ENCODE measurements at places on chromosomes 12 and 14.
A peak's percentile ranks its signal among the peaks of the same experiment; 100 is the strongest.

GRCh38 chr12:2510045-2510444, 284.7 kb upstream of the FKBP4 start:
- DNase-seq: no peak

DNA sequence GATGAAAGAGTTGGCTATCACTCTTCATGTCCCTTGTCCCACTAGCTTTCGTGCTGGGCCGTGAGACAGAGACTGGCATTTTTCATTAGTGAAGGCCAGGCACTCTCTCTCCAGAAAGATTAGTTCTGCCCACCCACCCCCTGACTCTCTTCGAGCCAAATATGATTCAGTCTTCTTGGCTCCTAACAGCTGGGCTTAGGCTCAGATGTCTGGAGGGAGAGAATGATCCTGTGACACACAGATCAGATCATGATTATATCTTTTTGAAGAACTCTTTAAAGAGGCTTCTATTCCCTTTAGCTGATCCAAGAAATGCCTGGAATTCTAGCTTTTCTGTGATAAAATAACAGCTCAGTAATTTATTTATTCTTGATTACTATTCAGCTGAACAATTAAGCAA, 5.2 kb upstream of the GNG2 start:
- no peak for DNase-seq

DNA sequence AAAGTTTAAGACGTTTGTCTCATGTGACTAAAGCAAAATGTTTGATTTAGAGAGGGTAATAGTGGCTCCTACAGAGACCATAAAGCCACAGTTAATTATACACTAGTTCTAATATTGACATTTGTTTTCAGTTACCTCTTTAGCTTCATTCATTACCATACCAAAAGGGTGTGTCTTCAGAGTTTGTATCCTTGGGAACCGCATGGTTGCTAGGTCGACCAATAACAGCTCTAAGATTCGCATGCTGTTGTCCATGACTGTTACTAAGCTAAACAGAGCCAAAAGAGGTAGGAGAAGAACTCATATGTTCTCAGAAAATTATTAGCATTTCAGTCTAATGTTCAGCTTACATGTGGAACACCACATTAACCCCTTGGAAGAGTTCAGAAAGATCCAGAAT, 36.2 kb upstream of the ETNK1 start:
- DNase-seq: no peak

DNA sequence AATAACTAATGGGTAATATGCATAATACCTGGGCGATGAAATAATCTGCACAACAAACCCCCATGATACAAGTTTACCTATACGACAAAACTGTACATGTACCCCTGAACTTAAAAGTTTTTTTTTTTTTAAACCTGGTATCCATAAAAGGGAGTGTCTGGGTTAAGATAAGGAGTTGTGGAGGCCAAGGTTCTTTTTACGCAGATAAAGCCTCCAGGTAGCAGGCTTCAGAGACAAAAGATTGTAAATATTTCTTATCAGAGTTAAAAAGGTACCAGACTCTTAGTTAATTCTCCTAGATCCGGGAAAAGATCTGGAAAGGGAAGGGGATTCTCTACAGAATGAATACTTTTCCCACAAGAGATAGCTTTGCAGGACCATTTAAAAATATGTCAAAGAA, 259.4 kb upstream of the SSTR1 start:
- no peak for DNase-seq

GRCh38 chr14:70585231-70585630, 15.2 kb downstream of the MED6 start:
- peak; percentile 22 for DNase-seq

GRCh38 chr14:101956179-101956885, 8.0 kb upstream of the DYNC1H1 start:
- DNase-seq: no peak

DNA sequence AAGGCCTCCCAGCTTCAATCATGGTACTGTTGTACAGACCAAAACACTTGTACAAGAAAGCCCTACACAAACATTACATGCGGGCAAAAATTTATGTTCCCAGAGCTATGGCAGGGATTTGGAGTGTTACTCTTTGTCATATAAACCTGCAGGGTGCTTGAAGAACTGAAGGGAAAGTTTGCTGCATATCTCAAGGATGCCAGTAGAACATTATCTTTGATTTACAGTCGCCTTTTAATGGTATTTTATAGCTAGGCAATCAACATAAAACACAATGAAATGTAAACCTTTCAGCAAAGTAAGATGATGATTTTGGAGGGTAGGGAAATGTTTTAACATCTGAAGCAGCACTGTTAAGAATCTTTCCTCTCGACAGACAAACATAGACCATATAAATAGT, 305.6 kb downstream of the KCNH5 start:
- DNase-seq: no peak

GRCh38 chr12:106179086-106179485, 40.3 kb upstream of the NUAK1 start:
- no peak for DNase-seq

DNA sequence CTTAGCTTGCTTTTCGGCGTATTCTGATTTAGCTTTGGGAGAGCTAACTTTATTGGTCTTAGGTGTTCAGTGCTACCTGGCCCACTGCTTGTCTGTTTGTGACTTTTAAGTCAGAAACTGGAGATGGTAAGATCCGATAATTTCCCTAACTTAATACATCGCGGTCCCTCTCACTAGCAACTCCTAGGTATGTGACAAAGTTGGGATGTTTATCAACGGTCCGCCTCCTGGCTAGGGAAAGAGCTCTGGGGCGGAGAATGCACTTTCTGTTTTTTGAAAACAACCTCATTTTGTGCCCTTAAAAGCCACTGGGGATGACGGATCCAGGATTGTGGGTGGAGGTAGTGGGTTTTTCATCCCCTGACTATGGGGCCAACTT, 1.2 kb downstream of the CDKN1B start:
- peak; percentile 23 for DNase-seq

- no peak for DNase-seq
These were observed 27.6 kb downstream of the OTX2 start for GRCh38 chr14:56782711-56783110.

DNA sequence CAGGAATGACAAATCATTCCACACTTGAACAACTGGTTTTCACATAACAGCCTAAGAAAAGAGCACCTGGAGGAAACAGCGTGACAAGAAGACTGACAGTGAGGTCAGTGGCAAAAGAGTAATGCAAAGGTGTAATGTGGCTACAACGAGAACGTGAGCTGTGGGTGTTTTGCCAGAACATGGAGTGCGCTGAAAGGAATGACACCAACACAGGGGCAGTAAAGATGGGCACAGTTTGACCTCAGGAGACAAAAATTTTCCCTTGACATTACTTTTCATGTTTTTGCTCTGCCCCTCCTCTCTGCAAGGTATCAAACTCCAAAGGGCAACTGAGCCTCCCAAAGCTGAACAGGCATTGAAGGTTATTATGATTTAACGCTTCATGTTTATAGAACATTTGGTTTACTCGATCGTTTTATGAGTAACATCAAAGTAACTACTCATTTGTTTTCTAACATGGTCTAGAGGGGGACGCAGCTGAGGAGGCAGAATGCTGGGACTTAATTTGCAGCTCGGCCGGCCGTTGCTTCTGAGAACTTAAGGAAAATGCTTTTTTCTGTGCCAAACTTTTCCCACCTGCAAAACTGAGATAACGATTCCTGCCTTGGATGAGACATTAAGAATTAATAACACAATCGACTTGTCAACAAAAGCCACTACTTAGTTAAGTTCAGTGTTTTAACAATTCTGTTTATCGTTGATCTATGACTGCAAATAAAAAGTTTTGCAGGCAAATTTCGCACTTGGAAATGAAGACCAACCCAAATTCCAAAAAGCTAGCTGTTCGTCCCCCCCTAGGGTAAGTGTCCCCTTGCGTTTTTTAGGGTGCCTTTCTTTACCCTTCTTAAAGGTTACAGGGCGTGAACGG, 954 bp downstream of the HAUS4 start:
- DNase-seq: no peak

DNA sequence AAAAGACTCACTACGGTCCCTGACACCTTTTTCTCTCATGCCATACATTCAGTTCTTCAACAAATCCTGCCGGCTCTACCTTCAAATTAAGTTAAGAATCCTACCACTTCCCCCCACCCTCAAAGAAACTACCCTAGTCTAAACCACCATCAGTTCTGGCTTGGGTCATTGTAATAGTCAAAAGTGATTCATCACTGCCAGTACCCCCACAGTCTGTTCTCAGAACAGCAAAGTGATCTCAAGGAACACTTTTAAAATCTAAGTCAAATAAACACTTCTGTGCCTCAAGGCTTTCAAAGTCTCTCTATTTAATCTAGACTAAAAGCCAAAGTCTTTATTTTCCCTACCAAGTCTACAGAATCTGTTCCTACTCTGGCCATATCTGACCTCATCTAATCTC, 12.0 kb upstream of the FAM234B start:
- no peak for DNase-seq

- no peak for DNase-seq
These were observed 120.8 kb downstream of the GLT1D1 start for GRCh38 chr12:128973883-128974681.

- DNase-seq: no peak
These were observed 231.2 kb downstream of the PDZRN4 start for GRCh38 chr12:41419131-41419893.

DNA sequence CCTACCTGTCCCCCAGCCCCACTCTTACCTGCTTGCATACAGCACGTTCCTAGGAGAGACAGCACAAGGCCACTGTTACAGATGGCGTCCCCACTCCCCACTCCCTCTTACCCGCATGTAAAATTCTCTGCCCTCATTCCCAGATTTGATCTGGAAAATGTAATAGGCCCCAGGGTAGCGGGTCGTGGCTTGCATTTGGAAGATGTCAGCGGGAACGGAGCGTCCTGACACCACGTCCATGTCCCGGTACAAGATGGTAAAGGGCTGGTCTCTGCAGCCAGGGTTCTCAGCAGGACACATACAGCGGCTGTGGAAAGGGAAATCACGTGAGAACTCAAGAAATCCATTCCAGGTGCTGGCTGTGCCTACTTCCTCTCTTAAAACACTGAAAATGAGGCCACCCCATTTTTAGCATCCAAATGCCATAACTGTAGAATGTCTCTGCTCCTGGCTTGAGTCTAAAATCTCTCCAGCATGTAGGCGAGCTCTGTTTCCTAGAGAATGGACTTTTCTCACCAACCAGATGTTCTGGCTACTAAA, 10.1 kb upstream of the TC2N start:
- no peak for DNase-seq

GRCh38 chr12:8996682-8997405, 7.5 kb downstream of the KLRG1 start:
- no peak for DNase-seq

DNA sequence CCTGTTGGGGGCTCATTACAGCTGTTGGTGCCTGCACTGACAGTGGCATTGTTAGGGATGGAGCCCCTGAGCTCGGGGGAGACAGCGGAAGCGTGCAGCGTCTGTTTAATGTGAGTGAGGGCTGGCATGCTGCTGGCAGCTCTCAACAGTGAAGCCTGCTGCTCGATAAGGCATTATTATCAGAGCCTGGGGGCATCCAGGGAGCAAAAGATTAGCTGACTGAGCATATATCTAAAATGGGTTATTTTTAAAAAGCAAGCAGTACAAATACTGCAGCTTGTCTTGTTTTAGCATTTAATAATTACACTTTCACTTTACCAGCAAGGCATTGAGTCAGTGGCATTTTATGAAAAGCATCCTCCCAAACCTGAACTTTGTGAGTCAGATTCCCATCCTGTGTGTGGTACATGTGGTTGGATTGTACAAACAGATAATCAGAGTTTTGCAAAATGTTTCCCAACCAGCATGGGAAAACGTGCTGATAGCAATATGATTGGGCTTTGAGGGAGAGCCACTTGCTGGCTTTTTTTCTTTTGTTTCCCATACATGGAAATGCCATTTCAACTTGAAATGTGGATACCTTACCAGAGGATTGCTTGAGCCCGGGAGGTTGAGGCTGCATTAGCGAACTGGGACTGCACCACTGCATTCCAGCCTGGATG, 150.8 kb downstream of the PRKCH start:
- DNase-seq: peak; percentile 96

GRCh38 chr14:62689733-62690132, 355.5 kb downstream of the KCNH5 start:
- DNase-seq: no peak

- no peak for DNase-seq
These were observed 283 bp downstream of the LMO3 start for GRCh38 chr12:16605642-16606116.

GRCh38 chr14:94787092-94787491, 17.2 kb upstream of the GSC start:
- DNase-seq: no peak

DNA sequence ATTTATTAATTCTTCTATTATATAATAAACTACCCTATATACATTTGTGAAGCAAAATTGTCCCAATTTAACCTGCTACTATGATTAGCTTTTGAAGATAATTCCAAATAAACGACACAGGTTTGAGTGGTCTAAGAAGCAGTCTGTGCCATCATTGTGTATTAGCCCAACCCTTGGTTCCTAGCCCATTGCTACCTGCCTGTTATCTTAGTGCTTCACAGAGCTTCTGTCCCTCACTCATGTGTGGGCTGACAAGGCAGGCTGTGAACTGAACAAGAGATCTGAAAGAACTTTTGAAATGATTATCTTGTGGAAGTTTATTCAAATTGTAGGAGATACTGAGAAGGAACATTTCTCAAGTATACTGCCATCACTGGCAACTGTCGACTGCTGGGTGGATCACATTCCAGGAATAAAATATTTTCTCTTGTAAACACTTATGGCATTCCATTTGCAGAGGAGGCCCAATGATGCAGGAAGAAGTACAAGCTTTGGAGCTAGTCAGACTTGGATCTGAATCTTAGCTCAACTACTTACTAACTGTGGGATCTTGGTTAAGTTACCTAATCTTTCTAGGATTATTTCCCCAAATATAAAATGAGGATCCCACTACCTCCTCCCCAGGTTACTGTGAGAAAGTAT, 7.8 kb upstream of the MTERF2 start:
- no peak for DNase-seq

GRCh38 chr12:8087666-8088065, 5.6 kb downstream of the NECAP1 start:
- no peak for DNase-seq

- no peak for DNase-seq
These were observed 70.5 kb upstream of the ANO4 start for GRCh38 chr12:100724071-100724470.

GRCh38 chr12:127539226-127539858, 727.6 kb upstream of the TMEM132C start:
- no peak for DNase-seq

DNA sequence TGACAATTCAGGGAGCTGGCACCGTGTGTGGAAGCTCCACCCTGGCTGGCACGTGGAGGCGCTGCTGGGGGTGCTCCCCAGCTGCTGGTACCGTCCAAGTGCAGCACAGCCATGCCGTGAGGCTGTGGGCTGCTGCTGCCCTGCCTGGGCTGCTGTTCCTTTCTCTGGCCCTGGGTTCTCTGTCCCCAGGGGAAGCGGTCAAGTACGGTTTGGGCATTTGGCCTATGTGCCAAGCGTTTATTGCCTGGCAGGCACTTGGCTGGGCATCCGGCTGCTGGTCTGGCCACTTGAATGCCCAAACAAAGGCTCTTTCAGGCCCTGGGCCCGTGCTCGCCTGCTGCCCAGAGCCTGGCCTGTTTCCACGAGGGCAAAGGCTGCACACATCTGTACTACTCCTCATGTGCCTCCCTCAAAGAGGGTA, 39.6 kb downstream of the RHOF start:
- DNase-seq: no peak

GRCh38 chr14:30751646-30752416, 122.5 kb upstream of the COCH start:
- DNase-seq: peak; percentile 20

Data from lung microvascular endothelial cell (primary cell).